ENCODE measurements at places on chromosomes 11 and 22. TPM values are rescaled to one million over a fixed set of nuclear protein-coding genes. Genes with fewer than 3 reads are reported as not detected.

The OR8A1 gene
- not detected for total RNA-seq

The PANX3 gene
- not detected for total RNA-seq

The SERPING1 gene
- 0.68 TPM for total RNA-seq

The LMF2 gene
- 62.6 TPM for total RNA-seq

- no peak overlapping the region for H3K4me3 ChIP-seq
- H3K27ac ChIP-seq = peak overlapping the region; percentile 94
- no peaks in the 10 kb centered on the region for H3K27me3 ChIP-seq
- peaks cover 45% of the 10 kb centered on the region for H3K36me3 ChIP-seq
- peaks cover 83% of the 10 kb centered on the region for H3K4me1 ChIP-seq
- no peak for DNase-seq
Observed at GRCh38 chr11:96265220-96265737, 77.7 kb downstream of the MAML2 start.

- no peaks in the 10 kb centered on the region for H3K4me1 ChIP-seq
- no peak for DNase-seq
- H3K4me3 ChIP-seq = no peak overlapping the region
- H3K27ac ChIP-seq = no peak overlapping the region
- H3K36me3 ChIP-seq = no peaks in the 10 kb centered on the region
- H3K27me3 ChIP-seq = no peaks in the 10 kb centered on the region
Observed at GRCh38 chr11:111349191-111349695, 29.8 kb downstream of the POU2AF1 start.

DNA sequence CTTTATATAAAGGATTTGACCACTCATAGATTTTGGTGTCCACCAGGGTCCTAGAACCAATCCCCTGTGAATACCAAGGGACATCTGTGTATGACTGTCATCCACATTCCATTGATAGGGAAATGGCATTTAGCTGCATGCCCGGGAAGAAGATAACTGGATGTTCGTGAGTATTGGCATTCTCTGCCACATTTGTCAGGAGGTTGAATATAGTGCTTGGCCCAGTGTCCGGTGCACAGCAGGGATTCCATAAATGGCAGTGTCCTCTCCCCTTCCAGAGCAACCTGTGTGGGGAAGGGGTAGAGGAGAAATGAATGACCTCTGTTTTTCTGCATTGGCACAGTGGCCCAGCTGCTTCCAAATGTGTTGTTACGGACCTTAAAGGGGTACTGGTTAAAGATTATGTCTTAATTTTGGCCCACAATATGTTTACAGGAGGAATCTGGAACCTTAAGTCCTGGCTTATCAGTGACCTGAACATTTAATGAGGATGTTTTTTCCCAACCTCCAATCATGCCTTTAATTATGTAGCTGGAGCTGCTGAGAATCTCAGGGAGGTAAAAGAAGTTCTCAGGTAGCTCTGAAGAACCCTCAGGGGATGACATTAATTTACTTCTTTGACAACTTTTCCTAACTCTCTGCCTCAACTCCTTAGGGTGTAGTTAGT, 33.6 kb upstream of the OR4B1 start:
- H3K27me3 ChIP-seq = no peaks in the 10 kb centered on the region
- no peaks in the 10 kb centered on the region for H3K36me3 ChIP-seq
- DNase-seq = no peak

- H3K27ac ChIP-seq = no peak overlapping the region
- no peak overlapping the region for H3K4me3 ChIP-seq
- H3K36me3 ChIP-seq = peaks cover 4% of the 10 kb centered on the region
Observed at GRCh38 chr22:31199187-31199586, 12.9 kb upstream of the LIMK2 start.
